ENCODE measurements at places on chromosomes 4 and X.

DNA sequence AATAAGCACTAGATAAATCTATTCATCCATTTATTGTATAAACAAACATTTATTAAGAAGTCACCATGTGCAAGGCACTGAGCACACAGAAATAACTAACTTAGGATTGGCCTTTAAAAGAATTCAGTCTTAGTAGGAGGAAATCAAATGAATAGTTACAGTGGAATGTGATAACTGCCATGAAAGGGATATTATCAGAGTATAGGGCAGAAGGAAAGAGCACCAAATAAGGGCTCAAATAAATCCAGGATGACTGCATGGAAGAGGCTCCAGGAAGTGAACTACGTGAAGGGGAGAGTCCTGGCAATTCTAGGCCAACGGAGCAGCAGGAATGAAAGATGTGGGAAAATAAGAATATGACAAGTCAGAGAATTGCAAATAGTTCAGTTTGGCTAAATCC is 406.0 kb downstream of the INPP4B start:
- DNase-seq, result no peak

DNA sequence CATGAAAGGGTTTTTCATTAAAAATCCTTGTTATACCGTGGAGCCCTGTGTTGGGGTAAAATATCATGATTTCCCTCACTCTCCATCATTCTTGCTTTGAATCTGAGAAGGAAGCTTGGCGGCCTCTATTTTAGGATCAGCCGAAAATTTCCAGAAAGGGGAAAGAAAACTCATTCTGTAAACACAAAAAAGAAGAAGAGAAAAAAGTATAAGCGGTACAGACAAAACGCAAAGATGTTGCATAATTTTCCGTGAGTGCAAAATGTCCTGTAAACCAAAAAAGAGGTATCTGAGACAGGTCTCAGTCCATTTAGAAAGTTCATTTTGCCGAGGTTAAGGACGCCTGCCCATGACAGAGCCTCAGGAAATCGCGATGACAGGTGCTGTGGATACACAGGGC is 5.3 kb downstream of the CSF2RA start:
- DNase-seq, result no peak

- DNase-seq, result peak; percentile 64
Observed at GRCh38 chr4:6250235-6250983, 19.2 kb upstream of the WFS1 start.

DNA sequence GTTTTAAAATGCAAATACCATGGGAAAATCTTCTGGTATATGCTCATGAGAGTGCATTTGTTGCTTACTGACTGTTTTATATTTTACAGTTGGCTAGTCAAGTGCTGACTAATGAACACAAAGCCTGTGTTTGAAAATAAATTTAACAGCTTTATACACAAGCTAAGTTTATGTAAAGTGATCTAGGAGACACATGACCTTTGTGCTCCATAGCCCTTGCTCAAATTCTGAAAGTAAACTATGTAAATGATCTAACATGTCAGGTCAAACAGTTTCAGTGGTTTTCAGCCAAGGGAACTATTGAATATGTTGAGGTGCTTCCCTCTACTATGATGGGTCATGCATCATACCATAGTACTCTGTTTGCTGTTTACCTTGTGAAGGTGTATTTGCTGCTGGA is 36.7 kb downstream of the DIAPH2 start:
- no peak for DNase-seq

DNA sequence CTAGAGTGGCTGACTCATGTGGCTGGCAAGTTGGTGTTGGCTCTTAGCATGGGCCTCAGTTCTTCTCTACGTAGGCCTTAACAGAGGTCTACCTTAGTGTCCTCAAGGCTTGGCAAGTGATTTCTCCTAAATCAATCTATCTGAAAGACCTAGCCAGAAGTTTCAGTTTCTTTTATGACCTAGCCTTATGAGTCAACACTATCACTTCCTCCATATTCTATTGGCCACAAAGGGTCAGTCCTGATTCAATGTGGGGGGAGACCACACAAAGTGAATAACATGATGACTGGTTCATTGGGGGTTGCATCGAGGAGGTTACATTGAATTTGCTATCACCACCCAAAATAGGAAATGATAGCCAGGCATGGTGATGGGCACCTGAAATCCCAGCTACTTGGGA is 5.8 kb upstream of the NRK start:
- DNase-seq, result no peak

- DNase-seq, result no peak
Observed at GRCh38 chr4:42101446-42101975, 50.9 kb downstream of the BEND4 start.

GRCh38 chr4:138301536-138301935 is 59.4 kb upstream of the SLC7A11 start:
- DNase-seq, result no peak

DNA sequence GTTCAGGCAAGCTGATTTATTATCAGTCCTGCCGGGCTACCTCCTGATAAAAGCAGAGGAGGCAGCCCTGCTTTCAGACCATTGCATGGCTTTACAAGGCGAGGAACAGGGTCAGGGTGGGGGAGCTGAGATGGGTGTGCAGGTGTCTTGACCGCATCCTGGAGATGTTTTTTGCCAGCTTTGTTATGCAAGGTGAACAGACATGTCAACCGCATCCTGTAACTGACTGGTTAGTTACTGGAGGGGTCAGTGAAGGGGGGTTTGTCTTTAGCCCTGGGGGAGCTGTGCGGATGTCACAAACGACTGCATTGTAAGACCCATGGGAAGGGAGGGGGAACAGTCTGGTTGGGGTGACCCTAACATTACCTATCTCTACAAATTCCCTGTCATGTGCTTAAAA is 10.0 kb downstream of the ADAM29 start:
- no peak for DNase-seq

- DNase-seq, result no peak
Observed at GRCh38 chr4:46937493-46937892, 28.4 kb upstream of the COX7B2 start.
